Left renal pelvis (tissue), 4 donors: ENCODE measurements at places on chromosomes 1 and 21. TPM values are rescaled to one million over a fixed set of nuclear protein-coding genes. Genes with fewer than 3 reads are reported as not detected.

Gene AXDND1
- 17.1 TPM for polyA plus RNA-seq

DNA sequence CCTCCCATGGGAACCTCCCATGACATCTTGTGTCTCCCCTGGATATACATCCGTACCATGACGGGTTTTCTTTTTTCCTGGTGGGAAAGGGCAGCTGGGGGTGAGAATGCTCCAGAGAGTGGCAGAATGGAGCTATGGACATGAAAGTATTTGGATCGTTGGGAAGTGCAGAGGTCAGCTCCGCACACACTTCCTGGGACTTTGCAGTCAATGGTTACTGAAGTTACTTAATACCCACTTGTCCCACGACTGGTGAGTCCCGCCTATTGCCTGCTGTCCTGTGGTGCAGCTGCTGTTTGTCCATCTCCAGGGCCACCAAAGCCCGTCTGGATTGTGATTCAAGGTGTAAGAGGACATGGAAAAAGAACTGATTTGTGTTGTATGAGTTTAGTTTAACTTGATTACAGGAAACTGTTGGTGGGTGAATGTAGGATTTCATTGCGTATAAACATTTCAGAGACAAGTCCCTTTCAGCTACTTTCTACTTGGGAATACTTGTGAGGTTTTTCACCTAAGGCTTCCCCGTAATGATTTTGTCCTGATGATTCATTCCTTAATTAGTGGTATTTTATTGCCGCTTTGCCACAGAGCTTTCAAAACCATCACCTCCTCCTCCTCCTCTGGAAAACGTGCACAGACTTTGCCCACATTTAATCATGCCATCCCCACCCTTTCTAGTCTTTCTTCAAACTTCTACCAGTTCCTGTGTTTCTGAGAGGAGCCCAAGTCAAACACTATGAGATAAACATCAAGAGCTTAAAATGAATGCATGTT, 308.8 kb downstream of the KIF26B start:
- no peak for DNase-seq

Gene HSD3B2
- 0.23 TPM for polyA plus RNA-seq

- DNase-seq, result no peak
These were observed 119.5 kb upstream of the HOOK1 start for GRCh38 chr1:59695252-59695651.

GRCh38 chr1:200558866-200559459, 61.6 kb downstream of the KIF14 start:
- DNase-seq, result peak; percentile 9

DNA sequence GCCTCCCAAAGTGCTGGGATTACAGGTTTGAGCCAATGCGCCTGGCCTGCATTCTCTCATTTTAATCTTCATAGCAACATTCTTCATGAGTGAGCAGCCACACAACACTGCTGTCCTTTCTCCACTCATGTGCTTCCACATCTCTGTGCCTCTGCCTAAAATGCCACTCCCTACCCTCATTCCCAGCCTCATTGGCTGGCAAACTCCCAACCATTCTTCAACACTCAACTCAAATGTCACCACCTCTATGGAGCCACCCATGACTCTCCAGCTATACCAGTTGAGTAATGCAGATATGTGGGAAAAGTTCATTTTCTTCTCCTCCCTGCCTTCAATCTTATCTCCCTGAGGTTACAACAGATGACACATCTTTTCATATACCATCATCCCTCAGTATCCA, 53.9 kb upstream of the ZC3H12A start:
- DNase-seq, result no peak

- DNase-seq, result no peak
These were observed 184.1 kb upstream of the NCAM2 start for GRCh38 chr21:20814090-20814489.

GRCh38 chr1:188170411-188170810, 1341.7 kb downstream of the PLA2G4A start:
- no peak for DNase-seq
